ENCODE measurements at places on chromosomes 2 and 18.
A peak's percentile ranks its signal among the peaks of the same experiment; 100 is the strongest.

GRCh38 chr2:33298233-33298632 lies 178.2 kb upstream of the RASGRP3 start:
- no peak for DNase-seq

GRCh38 chr2:11408959-11409571 lies 56.9 kb downstream of the E2F6 start:
- DNase-seq: no peak

GRCh38 chr2:177433402-177433801 lies 40.8 kb downstream of the AGPS start:
- peak; percentile 18 for DNase-seq

- no peak for DNase-seq
Observed at GRCh38 chr2:54945391-54946219, 104.6 kb downstream of the RTN4 start.
